KBM-7 (cell line): ENCODE measurements at places on chromosomes 16 and 17.
A peak's percentile ranks its signal among the peaks of the same experiment; 100 is the strongest.

- no peak for DNase-seq
Observed at GRCh38 chr17:60153606-60154390, 4.0 kb downstream of the CA4 start.

DNA sequence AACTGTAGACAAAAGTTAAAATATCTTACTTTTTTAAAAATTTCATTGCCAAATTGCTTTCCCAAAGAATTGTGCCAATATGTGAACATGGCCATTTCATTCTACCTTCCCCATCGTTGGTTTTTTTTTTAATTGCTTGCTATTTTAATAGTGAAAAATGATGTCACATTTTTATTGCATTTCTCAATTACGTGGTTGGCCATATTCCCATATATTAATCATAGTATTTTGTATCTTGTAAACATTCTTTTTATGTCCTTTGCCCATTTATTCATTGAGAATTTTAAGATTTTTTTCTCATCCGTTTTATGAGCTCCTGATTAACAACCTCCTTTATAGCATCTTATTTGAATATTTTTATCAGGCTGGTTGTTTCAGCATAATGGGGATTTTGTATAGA lies 7.2 kb downstream of the OMG start:
- DNase-seq: no peak

DNA sequence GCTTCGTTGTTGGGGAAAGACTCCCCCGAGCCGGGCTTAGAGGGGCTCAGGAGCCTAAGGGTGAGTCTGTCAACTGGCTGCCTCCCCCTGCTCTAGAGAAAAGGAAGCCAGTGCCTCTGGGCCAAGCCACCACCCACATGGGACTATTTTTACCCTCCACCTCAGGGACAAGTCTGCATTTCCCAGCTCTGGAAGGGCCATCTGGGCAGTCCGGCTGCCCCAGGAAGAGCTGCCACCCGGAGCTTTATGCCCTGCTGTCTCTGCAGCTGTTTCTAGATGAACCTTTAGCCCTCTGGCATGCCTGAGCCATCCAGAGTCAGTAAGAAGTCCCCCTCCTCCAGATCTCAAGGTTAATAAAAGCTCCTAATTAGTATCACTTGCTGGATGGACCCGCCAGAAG lies 5.3 kb upstream of the RPRML start:
- no peak for DNase-seq

GRCh38 chr16:61148930-61149329 lies 887.3 kb downstream of the CDH8 start:
- DNase-seq: peak; percentile 29

GRCh38 chr16:72042157-72042660 lies 12.1 kb upstream of the HP start:
- DNase-seq: no peak

DNA sequence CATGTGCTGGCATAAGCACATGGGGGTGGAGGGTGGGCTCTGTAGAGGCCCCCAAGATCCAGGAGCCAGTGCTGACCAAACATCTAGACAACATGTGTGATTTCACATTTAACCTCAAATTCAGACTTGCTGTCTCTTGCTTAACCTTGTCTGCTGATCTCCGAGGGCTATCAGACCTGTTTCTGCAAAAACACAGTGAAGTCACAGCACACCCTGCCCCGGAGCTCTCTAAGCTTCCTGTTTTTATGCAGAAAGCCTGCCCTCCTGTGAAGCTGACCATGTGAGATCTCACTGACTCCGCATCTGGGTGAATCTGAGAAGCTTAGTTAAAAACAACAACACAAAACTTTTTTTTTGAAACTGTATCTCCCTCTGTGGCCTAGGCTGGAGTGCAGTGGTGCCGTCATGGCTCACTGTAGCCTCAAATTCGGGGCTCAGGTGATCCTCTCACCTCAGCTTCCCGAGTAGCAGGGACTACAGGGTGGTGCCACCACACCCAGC lies 6.6 kb upstream of the DPEP2 start:
- peak; percentile 83 for DNase-seq

DNA sequence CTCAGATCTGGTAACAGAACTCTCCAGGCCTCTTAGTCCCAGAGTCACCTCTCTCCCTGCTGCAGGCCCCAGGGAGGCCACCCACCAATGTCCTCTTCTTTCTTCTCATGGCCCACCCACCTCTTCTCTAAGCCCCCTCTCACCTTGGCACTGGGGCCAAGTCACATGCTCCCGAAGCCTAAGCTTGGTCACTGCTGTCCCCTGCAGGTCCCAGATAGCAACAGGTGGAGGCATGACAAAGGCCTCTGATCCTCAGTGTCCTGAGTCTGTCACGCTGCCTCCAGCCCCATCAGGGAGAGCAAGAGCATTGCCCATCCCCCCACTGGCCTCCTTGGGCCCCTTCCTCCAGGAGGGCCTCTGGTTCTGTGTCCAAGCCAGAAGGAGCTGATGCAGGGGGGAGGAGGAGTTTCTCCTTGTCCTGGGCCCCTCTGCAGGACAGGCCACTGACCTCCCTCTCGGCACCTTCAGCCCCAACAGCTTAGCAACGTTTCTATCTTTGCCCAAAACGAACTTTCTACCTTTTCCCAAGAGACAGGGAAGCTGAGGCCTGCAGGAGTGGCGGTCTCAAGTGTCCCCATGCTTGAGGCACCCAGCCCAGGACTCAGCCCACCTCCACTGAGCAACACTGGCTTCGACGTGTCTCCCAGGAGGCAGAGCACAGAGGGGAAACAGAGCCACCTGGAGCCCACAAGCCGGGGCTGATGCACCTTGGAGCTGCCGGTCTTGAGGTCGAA lies 8.6 kb downstream of the P2RX1 start:
- no peak for DNase-seq

GRCh38 chr17:9244066-9245052 lies 223.0 kb downstream of the NTN1 start:
- no peak for DNase-seq

GRCh38 chr16:66304961-66305360 lies 61.5 kb upstream of the CDH5 start:
- no peak for DNase-seq

GRCh38 chr17:79019632-79020584 lies 4.1 kb upstream of the C1QTNF1 start:
- peak; percentile 49 for DNase-seq
